Breast epithelium (tissue), 4 donors: ENCODE measurements at places on chromosomes 3 and 15.

DNA sequence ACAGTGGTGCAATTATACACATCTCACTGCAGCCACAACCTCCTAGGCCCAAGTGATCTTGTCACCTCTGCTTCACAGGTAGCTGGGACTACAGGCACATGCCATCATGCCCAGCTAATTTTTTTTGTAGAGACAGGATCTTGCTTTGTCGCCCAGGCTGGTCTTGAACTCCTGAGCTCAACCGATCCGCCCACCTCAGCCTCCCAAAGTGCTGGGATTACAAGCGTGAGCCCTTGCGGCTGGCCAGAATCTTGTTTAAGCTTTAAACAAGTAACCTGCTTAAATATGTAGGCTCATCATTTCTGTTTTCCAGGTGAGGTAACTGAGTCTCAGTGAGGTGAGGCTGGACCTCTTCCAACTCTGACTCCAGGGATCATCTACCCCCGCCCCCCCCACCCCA lies 7.7 kb upstream of the PSTPIP1 start:
- DNase-seq: no peak

DNA sequence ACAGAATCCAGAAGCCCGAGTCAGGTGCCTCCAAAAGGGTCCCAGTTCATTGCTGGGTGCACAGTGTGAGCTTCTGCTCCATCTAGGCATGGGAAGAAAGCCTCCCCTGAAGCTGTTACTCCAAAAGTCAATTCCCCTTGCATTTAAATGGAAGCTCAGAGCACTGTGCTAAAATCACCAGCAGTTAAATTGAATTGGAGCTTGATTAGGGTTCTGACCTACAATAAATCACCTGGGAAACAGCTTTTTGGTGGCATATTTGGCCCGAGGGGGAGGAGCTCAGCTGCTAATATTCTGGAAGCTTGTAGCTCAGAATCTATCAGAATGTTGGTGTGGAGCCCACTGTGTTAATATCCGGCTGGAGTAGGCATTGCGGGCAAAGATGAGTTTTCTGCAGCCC lies 87.1 kb upstream of the RGMA start:
- no peak for DNase-seq

DNA sequence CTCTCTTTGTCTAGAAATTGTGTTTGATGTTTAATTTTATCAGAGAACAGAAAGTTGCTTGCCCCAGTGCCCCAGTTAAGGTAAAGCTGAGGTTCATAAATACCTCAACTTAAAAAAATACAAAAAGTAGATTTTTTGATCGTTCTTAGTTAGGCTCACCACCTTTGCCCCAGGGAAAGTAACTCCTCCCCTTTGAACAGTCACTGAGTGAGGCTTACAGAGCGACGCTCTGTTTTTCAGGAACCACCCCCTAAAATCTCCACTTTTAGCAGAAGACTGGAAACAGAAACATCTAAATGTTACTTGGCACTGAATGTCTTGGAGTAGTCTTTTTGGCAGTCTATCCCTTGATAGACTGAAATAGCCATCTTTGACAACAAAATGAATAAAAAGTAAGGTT lies 24.9 kb downstream of the BLM start:
- no peak for DNase-seq

DNA sequence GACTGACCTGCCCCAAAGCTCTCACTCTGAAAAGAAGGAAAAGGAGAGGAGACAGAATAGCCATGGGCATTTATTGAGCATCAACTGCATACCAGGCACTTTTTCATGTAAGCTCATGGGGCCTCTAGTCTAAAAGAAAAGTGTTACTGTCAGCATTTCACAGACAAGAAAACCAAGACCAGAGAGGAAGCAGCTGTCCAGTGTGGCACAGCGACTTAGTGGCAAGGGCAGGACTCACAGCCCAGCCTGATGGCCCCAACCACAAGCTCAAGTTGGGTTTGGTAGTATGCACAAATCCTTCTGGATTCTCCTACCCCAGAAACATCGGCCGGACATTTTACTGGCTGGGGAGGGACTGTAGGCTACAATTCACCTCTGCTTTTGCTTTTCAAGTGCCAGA lies 5.8 kb downstream of the EFCC1 start:
- DNase-seq: no peak

DNA sequence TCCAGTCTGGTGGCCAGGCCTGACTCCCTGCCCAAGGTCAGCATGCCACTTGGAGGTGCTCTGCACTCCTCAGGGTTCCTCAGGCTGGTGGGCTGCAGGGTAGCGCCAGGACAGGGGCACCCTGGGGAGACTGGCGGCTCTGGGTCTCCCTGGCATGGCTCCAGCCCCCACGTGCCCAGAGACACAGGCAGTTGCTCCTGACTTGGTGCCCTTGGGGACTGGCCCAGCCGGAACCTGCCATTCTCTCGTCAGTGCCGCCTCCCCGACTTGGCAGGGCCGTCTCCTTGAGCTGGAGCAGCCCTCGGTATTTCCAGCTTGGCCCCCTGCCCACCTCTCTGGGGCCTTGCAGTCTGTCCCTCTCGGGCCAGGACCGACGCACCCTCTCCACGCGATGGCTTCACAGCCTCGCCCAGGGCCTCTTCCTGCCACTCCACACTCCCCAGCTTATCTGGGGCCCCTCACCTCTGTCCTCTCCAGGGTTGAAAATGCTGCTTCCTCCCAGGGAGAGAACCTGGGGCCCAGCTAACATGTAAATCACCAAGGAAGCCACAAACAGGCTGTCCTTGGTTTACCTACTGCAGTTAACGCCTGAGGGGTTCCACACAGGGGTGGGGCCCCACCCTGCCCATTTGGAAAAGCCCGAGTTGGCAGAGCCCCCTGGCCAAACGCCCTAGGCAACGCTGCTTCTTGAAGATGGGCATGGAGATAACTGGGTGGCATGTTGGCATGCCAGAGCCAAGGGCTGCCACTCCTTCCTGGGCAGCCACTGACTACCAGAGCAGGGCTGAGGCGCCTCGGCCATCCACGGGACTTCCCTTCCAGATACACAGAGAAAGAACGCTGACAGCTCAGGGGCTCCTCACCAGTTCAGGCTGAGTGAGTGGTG lies 61.4 kb downstream of the SMAD6 start:
- DNase-seq: peak; percentile 83

DNA sequence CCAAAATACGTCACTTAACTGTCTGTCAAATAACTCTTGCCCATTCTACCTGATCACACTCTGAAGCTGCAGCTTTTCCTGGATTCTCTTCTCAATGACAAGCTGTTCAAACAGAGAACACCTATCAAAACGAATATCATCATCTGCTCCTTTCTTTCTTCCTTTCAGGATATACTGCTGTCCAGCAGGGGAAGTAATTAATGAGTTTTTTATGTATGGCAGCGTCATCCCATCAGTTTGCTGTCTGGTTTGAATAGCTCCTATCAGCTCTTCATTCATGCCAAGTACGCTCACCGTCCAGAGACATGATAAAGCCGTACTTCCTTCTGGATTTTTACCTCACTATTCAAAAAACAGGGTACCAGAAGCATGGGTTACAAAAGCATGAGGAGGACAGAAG lies at the start of gene CHRM5:
CHRM5 (plus strand) TSS at position 274 of the 400 bp plus-strand sequence. CDS start 94,221 bp downstream, outside the sequence.
- no peak for DNase-seq

GRCh38 chr3:181174022-181174421 lies 184.5 kb upstream of the DNAJC19 start:
- DNase-seq: no peak

DNA sequence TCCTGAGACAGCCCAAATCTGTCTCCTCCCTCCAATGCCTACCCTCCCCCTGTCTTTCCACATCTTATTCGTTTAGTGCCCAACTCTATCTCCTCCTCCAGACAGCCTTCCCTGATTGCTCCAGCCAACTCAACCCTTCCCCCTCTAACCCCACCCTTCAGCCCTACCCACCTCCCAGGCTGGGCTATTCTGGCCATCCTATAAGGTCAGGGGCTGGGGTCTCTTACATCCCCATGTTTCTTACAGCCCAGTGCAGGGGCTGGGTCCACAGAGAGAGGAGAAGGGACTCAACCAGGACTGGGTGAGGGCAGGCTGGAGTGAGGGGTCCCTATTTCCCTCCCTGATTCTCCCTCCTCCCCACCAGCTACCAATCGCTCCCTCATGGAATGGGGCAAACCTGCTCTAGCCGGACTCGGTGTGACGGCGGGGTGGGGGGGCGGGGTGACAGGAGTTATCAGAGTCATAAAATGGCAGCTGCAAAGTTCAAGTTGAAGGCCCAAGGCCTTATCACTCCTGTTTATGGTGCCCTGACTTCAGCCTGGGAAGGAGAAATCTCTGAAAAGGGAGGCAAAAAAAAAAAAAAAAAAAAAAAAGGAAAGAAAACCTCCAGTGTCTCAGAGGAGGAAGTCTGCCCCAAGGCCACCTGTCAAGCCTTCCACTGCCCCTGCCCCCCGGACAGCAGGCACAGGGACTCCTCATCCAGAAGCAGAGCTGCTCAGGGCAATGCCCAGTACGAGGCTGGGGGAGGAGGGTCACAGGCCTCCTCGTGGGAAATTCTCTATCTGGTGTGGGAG lies 2.1 kb downstream of the VIPR1 start:
- DNase-seq: peak; percentile 33

GRCh38 chr3:59750391-59750790 lies 700.6 kb upstream of the CFAP20DC start:
- no peak for DNase-seq

GRCh38 chr15:78810362-78811123 lies 721 bp downstream of the ADAMTS7 start:
- DNase-seq: no peak

- no peak for DNase-seq
These were observed 1146.6 kb downstream of the OTOL1 start for GRCh38 chr3:162643245-162643644.

DNA sequence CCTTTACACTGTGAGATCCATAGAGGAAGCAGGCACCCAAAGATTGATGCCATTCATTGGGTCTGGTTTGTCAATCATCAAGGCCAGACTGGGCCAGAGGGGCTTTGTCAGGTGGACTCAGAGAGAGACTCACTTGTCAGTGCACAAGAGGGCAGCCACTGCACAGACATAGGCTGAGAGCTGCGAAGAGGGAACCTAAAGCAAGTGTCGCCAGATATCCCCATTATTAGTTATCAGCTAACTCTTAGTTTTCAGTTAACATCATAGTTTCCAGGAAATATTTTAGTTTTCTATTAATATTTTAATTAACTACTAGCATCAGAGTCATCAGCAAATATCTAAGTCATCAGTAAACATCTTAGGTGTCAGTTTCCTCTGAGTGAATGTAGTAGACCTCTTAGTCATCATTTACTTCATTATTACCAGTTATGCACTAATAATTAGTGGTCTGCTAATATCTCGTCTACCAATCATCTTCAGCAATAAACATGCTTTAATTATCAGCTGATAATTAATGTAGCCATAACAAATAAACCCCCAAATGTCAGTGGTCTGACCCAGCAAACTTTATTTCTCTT lies 41.7 kb upstream of the LIMD1 start:
- no peak for DNase-seq

- no peak for DNase-seq
These were observed 716 bp downstream of the SMC4 start for GRCh38 chr3:160400030-160400701.

- no peak for DNase-seq
These were observed 1.1 kb downstream of the GPR27 start for GRCh38 chr3:71754610-71755253.

DNA sequence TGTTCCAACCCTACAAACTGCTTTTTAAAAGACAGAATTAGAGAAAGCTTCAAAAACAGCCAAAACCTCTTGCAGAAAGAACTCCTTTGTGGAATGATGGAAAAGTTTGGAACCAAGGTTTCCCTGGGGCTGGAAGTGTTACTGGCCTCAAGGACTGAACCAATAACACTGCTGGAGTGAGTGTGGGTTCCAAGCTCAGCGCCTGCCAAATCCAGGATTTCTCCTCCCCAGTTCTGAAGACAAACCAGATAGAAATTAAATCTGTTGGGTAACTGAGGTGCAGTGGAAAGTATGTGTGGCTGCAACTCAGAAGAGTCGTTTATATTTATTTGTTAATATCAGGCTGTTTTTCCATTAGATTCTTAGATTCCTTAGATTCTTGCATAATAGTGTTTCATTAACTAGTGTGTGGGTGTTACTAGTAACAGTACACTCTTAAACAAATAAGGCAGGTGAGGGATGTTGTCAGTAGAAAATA lies 66.5 kb upstream of the FNDC3B start:
- DNase-seq: no peak

DNA sequence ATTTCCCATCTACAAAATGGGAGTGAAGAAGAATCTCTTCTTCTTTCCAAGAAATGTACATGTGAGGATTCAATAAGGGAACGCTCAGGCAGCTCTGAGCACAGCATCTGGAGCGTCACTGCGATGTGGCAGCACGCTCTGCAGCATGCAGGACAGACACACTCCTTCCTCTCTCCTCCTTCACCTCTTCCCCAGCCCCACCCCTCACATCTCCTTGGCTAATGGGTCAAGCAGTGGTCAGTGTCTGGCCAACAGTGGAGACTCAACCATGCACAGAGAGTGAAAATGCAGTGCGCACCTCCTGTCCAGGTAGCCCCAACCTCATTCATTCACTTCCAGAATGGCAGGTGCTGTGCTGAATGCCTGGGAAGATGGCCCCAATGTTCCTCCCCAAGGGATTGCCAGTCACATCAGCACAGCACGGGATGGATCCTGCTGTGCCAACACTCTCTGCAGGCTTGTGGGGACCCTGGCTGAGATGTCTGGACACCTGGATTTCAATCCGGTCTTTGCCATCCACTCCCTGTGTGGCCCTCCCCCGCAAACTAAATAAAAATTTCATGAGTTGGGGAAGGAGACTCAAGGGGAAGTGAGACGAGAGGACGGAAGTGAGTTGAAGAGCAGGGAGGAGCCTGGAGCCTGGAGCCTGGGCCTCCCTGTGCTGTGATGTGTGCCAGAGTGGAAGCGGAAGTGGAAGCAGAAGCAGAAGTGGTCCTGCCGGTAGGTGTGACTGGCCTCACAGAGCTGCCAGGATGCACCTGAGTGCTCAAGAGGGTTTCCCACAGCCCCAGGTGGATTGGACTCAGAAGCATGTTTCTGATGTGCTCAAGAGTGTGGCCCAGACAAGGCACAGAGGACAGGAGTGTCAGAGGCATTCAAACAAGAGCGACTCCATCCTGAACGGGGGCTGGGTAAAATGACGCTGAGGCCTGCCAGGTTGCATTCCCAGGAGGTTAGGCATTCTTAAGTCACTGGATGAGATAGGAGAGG lies 163.9 kb downstream of the SMAD6 start:
- peak; percentile 19 for DNase-seq

GRCh38 chr3:71926262-71926600 lies 141.3 kb upstream of the PROK2 start:
- DNase-seq: peak; percentile 42

- DNase-seq: no peak
These were observed 10.0 kb downstream of the RPL32 start for GRCh38 chr3:12831301-12831866.

- DNase-seq: no peak
These were observed 6.9 kb upstream of the MEIS2 start for GRCh38 chr15:37107071-37107743.

GRCh38 chr15:95512906-95513305 lies 817.6 kb upstream of the NR2F2 start:
- DNase-seq: no peak
